MCF 10A (cell line): ENCODE measurements at places on chromosomes 1 and 21. TPM values are rescaled to one million over a fixed set of nuclear protein-coding genes. Genes with fewer than 3 reads are reported as not detected.

The GUCA2B gene
- total RNA-seq = not detected in 2 replicates

The NFIA gene
- 47.4 and 54.8 TPM in 2 replicates for total RNA-seq

The OR2G6 gene
- total RNA-seq = not detected in 2 replicates

GRCh38 chr1:224884361-224884801 is 45.1 kb upstream of the DNAH14 start:
- H3K36me3 ChIP-seq = no peaks in the 10 kb centered on the region
- H3K4me3 ChIP-seq = no peak overlapping the region
- H3K4me1 ChIP-seq = peaks cover 26% of the 10 kb centered on the region
- no peak overlapping the region for H3K27ac ChIP-seq
- no peaks in the 10 kb centered on the region for H3K27me3 ChIP-seq

DNA sequence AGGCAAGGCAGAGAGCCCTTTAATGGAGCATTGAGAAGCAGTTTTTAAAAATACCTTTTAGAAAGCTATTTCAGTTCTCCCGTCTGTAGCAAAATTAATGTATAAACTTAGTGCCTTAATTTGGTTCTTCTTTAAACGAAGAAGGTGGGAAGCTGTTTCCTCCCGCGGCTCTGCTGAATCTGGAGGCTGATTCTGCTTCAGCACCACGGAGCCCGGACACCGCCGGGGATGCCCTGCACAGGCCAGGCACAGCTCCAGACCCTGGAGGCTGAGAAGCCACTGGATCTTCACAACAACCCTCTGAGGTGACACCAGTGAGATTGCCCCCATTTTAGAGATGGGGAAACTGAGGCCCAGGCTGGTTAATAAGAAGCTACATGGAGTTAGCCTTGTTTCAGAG is 175.8 kb upstream of the VAMP3 start:
- no peaks in the 10 kb centered on the region for H3K4me1 ChIP-seq
- H3K36me3 ChIP-seq = no peaks in the 10 kb centered on the region
- no peak overlapping the region for H3K4me3 ChIP-seq
- H3K27ac ChIP-seq = no peak overlapping the region

DNA sequence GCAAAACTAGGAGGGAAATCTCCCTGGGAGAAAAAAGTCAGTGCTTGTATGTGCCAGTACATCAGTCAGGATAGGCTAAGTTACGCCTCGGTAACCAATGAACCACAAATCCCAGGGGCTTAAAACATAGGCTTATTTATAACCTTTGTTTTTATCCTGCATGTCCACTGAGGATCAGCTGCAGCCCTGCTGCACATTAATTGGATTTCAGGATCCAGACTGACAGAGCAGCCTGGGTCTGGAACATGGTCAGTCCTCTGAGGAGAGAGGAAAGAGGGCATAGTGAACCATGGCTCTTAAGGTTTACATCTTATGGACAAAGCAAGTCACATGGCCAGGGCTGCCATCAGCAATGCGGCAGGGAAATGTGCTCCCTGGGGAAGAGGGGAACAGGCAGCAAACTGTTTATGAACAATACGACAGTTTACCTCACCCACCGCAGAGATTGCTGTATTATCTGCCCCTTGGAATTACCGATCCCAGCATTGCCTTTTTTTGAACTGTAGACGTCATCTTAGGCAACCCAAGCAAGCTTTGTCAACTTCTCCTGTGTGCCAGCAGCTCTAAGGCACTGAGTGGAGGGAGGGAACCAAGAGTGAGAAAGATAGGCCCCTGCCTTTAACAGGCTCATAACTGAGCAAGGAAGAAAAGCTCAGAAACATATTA is 9.1 kb upstream of the SPRR4 start:
- no peaks in the 10 kb centered on the region for H3K27me3 ChIP-seq
- no peak overlapping the region for H3K27ac ChIP-seq
- H3K36me3 ChIP-seq = no peaks in the 10 kb centered on the region
- peaks cover 5% of the 10 kb centered on the region for H3K4me1 ChIP-seq
- DNase-seq = no peak

- H3K27ac ChIP-seq = peak overlapping the region; percentile 84
- H3K4me3 ChIP-seq = peak overlapping the region; percentile 55
- H3K27me3 ChIP-seq = no peaks in the 10 kb centered on the region
- peaks cover 11% of the 10 kb centered on the region for H3K4me1 ChIP-seq
- H3K36me3 ChIP-seq = peaks cover 4% of the 10 kb centered on the region
Measured at GRCh38 chr1:1024771-1025699, 5.1 kb downstream of the AGRN start.

- no peak overlapping the region for H3K4me3 ChIP-seq
- no peaks in the 10 kb centered on the region for H3K27me3 ChIP-seq
- no peaks in the 10 kb centered on the region for H3K4me1 ChIP-seq
- peak; percentile 53 for DNase-seq
Measured at GRCh38 chr1:79497193-79497773, 490.8 kb upstream of the ADGRL4 start.

DNA sequence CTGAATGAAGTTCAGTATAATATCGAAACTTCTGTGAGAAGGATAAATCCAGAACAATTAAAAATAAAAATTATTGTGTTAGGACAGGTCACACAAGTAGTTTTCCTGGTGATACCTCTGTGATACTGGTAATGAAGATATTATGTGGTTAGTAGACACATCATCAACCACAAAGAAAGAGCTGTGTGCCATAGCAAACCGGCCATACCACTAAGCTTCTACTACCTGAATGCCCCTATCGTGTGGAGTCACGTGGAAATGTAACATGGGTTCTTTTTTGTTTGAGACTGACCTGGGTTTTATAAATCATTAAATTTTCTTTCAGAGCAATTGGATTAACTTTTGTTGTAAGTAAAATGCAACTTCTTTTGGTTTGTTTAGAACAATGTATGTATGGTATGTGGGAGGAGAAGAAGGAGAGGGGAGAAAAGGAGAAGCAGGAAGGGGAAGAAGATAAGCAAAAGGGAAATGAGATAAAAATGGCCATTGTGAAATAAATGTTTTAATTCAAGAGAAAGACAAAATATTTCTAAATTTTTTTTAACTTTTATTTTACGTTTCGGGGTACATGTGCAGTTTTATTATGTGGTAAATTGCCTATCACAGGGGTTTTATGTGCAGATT is 58.2 kb upstream of the LRRC8B start:
- peaks cover 18% of the 10 kb centered on the region for H3K27me3 ChIP-seq
- H3K4me1 ChIP-seq = peaks cover 5% of the 10 kb centered on the region
- H3K4me3 ChIP-seq = no peak overlapping the region
- no peak overlapping the region for H3K27ac ChIP-seq

GRCh38 chr1:109890115-109890953 is 20.3 kb upstream of the CSF1 start:
- peaks cover 18% of the 10 kb centered on the region for H3K4me1 ChIP-seq
- no peak for DNase-seq
- H3K4me3 ChIP-seq = no peak overlapping the region
- H3K27me3 ChIP-seq = no peaks in the 10 kb centered on the region
- no peak overlapping the region for H3K27ac ChIP-seq

DNA sequence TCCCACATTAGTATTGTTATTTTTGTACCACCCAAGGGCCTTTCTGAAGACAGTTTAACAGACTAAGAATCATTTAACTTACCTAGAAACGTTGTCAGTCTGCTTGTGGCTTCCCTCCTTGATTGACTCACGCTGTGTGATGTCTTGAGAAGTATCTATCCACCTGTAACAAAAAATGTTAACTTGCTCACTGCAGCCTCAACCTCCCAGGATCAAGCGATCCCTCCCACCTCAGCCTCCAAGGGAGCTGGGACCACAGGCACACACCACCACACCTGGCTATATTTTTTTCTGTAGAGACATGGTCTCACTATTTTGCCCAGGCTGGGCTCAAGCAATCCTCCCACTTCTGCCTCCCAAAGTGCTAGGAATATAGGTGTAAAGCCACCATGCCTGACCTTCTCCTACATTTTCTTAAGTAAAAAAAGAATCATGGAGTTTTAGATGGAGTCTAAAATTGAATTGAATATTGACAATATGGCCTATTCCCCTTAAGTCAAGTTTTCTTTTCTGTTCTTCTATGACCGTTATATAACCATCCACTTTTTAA is 15.6 kb downstream of the SFPQ start:
- H3K27ac ChIP-seq = no peak overlapping the region
- no peak for DNase-seq
- H3K4me1 ChIP-seq = peaks cover 12% of the 10 kb centered on the region
- peaks cover 91% of the 10 kb centered on the region for H3K36me3 ChIP-seq
- no peaks in the 10 kb centered on the region for H3K27me3 ChIP-seq

- DNase-seq = no peak
- no peak overlapping the region for H3K27ac ChIP-seq
- peaks cover 41% of the 10 kb centered on the region for H3K27me3 ChIP-seq
- no peaks in the 10 kb centered on the region for H3K4me1 ChIP-seq
Measured at GRCh38 chr1:33573661-33574060, 101.2 kb downstream of the ZSCAN20 start.

- no peak overlapping the region for H3K4me3 ChIP-seq
- no peak for DNase-seq
- H3K27me3 ChIP-seq = peaks cover 24% of the 10 kb centered on the region
- H3K27ac ChIP-seq = no peak overlapping the region
- no peaks in the 10 kb centered on the region for H3K36me3 ChIP-seq
Measured at GRCh38 chr1:229412056-229412455, 21.8 kb downstream of the ACTA1 start.

DNA sequence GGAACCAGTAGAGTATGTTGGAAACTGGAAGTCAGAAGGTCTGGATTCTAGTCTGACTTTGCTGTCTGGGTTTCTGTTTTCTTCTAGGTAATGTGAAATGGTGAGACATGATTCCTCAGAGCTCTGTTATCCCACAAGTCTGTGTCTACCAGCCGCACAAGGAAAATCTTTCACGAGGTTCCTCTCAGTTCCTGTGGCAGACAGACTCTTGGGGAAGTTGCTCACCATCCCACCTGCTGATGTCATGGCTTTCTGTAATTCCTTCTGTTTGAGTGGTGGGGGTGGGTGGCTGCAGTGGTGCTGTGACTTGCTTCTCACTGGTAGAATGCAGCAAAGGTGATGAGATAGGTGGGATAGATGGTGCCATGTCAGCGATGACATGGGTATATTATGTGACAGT is 17.1 kb upstream of the SCMH1 start:
- H3K4me3 ChIP-seq = no peak overlapping the region
- no peak for DNase-seq
- no peaks in the 10 kb centered on the region for H3K27me3 ChIP-seq
- H3K36me3 ChIP-seq = no peaks in the 10 kb centered on the region
- peaks cover 18% of the 10 kb centered on the region for H3K4me1 ChIP-seq

DNA sequence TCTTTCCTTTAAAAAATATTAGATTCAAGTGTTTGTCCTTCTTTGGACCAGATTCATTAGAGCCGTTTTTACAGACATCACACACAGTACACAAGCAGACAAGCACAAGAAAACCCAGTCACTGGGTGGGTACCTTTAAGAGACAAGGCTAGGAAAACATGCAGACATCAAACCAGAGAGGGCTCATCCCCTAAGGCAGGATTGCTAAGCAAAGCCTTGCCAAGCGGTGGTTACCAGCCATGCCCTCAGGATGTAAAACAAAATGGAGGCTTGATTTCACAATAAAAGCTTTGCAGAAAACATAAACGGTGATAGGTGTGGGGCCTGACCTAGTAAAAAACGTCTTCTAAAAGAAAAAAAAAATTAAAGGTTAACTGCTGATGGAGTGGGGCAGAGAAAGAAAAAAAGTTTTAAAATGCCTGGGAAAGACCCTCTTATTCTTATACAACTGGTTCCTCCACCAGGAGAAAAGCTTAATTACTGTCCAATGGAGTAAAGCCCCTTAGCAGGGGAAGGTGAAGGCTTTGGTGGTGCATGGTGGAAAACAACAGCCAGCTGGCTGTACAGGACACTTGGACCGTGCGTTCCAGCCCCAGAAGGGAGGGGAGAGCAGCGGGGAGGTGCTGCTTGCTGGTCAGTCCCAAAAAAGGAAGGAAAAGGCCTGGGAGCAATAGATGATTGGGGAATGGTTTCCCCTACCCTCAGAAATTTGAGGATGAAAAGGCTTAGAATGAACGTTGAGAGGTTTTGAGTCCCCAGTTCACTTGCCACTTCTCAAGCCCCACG is 30.4 kb upstream of the FMO1 start:
- H3K4me3 ChIP-seq = peak overlapping the region; percentile 13
- H3K36me3 ChIP-seq = no peaks in the 10 kb centered on the region
- H3K27me3 ChIP-seq = no peaks in the 10 kb centered on the region
- peak overlapping the region; percentile 98 for H3K27ac ChIP-seq
- peak; percentile 40 for DNase-seq

- peaks cover 4% of the 10 kb centered on the region for H3K4me1 ChIP-seq
- no peaks in the 10 kb centered on the region for H3K27me3 ChIP-seq
- H3K4me3 ChIP-seq = no peak overlapping the region
- no peak overlapping the region for H3K27ac ChIP-seq
- H3K36me3 ChIP-seq = no peaks in the 10 kb centered on the region
Measured at GRCh38 chr1:116902723-116903383, 6.9 kb upstream of the PTGFRN start.

DNA sequence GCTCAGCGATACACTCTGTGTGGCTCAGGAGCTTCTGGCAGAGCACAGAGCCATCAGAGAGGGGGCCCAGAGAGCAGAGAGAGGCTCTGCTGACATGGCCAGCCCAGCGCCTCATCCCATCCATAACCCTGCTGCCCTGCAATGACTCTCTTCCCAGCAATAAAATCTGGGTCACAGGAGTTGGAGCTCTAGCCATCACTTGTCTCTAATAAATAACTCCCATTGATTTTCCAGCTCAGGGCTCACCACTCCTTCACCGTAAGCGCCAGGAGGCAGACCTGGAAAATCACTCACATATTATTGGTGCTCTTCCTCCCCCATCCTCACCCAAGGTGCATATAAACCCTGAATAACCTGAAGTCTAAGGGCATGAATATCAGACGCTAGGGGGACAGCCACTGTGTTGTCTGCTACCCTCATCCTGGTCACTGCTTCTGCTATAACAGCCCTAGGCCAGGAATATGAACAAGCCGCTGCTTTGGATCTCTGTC is at the start of gene APCS:
TSS of gene APCS (plus strand) at position 366 of the 491 bp plus-strand sequence. CDS start at position 462, 96 bp downstream.
- no peak within 1 kb of the TSS for H3K4me3 ChIP-seq
- no peak within 1 kb of the TSS for H3K27ac ChIP-seq

DNA sequence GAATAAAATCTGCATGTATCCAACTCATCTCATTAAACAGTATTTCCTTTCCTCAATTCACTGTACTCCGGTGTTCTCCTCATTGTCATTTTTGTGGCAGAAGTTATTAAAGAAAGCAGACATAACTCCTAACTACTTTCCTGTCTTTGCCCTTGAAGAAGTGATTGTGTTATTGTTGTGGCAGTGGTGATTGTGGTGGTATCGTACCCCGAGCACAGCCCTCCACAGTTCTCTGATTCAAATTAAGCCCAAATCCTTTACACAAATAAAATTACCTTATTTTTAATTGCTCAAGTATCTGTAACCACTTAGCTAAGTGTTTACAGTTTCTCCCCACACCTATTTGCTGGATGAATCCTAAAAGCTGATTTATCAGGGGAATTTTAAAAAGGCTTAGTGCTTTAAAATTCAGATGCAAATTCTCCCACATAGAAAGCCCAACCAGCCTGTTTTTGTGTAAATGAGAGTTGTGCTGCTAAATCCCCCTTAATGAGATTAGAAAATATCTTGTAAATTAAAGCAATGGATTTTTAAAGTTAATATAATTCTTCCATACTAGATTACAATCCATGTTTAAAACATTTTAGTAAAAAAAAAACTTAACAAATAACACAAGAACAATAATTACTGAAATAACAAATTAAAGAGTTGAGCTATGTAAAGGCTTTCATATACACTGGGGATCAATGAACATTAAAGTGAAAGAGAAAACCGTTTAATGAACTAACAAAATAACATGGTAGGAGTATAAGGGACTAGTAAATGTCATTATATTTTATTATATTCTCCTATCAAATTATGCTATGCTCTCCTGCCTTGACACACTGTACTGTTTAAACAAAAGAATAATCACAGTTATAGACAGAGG is 259.0 kb downstream of the NEGR1 start:
- DNase-seq = no peak
- H3K36me3 ChIP-seq = no peaks in the 10 kb centered on the region
- H3K27me3 ChIP-seq = peaks cover 7% of the 10 kb centered on the region
- no peaks in the 10 kb centered on the region for H3K4me1 ChIP-seq

- DNase-seq = peak; percentile 45
- H3K4me3 ChIP-seq = peak overlapping the region; percentile 44
- peaks cover 35% of the 10 kb centered on the region for H3K4me1 ChIP-seq
- peak overlapping the region; percentile 97 for H3K27ac ChIP-seq
Measured at GRCh38 chr1:41046347-41046775, 24.8 kb upstream of the SLFNL1 start.
